ENCODE measurements at places on chromosomes 11 and 22.

DNA sequence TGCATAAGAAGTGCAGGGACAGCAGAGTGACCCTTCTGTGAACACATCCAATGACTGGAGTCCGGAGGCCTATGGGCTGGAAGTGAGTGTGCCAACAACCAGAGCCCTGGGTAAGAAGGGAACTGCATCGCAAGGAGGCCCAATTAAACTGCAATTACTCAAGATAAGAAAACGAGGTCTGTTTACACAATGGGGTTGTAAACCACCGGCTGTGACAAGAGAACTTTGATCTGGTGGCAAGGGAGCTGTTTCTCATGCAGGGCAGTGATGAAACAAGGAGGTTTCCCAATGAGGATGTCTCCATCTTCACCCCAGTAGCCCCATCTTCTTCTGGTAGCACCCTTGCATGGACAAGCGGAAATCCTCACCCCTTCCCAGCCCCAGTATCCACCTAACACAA is 21.5 kb downstream of the ETS1 start:
- no peak for DNase-seq

DNA sequence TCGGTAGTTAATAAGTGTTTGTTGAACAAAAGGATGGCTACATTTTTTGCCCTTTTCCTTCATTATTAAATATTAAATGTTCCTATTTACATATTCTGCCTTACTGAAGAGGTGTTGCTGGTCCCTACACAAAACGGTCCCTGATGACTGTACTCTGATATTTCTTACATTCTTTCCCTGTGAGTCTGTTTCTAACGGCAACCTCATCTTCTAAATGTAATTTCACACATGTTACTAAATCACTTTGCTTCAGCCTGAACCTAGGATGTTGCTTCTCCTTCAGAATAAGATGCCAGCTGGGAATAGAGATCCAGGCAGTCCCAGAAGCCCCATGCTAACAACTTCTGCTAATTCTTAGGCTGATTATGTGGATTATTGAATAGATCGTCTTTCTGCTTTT is 50.3 kb downstream of the SPON1 start:
- no peak for DNase-seq

DNA sequence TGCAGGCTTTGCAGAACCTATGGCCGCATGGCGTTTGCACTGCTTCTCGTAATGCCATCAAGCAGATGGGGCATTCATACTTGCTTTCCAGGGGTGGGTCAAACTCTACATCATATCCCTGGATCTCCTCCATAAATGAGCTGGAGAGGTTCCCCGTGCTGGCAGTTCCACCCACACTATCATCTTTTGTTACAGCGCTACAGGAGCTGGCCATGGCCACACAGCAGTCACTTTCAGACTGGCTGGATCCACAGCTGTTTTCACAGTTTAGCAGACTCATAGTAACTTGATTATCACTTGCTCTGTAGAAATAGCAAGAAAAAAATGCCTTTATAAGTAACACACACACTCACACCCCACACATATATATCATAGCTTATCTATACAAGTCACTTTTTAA is 8.8 kb downstream of the TRAF6 start:
- DNase-seq = no peak

GRCh38 chr11:83918476-83918875 is 632.3 kb upstream of the CCDC90B start:
- DNase-seq = no peak

DNA sequence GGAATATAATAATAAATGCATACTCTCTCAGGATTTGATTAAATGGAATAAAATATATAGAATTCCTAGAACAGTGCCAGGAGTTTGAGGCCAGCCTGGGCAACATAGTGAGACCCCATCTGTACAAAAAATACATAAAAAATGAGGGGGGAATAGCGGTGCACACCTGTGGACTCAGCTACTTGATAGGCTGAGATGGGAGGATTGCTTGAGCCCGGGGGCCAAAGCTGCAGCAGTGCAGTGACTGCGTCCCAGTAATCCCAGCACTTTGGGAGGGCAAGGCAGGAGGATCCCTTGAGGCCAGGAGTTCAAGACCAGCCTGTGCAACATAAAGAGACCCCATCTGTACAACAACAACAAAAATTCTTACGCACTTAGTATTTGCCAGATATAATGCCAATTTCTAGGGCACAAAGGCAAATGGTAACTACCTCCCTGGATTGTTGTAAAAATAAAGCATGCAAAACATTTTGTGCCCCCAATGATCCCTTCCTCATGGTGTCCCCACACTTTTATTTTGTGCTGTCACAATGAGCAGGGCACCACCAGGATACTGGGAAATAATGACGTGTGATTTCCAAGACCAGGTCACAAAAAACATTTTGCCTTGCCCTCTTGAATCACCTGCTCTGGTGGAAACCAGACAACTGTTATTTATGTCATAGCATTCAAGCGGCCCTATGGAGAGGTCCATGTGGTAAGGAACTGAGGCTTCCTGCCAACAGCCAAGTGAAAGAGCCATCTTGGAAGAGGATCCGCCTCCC is 18.3 kb upstream of the ZNF280A start:
- no peak for DNase-seq

GRCh38 chr11:107545101-107545514 is 20.4 kb downstream of the ALKBH8 start:
- DNase-seq = no peak

- no peak for DNase-seq
Measured at GRCh38 chr11:78194490-78194889, 5.8 kb downstream of the USP35 start.

DNA sequence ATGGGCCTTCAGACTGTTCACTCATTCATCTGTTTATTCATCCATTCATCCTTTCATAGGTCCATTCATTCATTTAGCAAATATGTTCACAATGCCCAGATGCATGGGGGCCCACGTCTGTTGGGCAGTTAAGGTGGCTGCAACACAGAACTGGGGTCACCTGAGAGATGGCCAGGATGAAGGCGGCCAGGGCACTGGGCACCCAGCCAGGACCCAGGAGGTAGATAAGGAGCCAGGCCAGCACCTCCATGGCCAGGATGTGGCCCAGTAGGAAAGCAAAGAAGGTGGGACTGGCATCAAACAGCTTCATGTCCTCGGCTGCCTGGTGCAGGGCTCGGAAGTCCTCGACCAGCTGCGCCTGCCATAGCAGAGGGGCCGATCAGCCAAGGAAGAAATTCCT is 12.2 kb downstream of the FADS3 start:
- DNase-seq = no peak

GRCh38 chr11:3378426-3379423 is at the start of gene ZNF195:
ZNF195 (minus strand) TSS chr11:3379146; CDS start chr11:3379040, 106 bp downstream.
- DNase-seq = peak; percentile 94

GRCh38 chr11:87754685-87755084 is 420.6 kb downstream of the RAB38 start:
- no peak for DNase-seq

GRCh38 chr11:12109591-12110196 is 696 bp upstream of the MICAL2 start:
- no peak for DNase-seq

- DNase-seq = no peak
Measured at GRCh38 chr11:30697032-30697431, 110.9 kb upstream of the MPPED2 start.

DNA sequence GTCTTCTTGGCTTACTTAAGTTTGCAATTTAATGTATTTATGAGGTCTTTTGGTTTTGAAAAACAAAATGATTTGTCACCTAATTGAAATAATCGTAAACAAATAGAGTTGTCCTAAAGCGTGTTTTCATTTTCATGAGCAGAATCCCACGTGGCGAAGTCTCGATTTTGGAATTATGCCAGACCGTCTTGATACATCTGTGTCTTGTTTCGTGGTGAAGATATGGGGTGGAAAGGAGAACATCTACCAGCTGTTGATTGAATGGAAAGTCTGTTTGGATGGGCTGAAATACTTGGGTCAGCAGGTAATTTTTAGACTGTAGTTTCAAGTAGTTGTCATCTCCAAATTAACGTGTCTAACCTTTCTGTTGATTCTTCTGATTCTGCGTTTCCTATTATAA is 64.7 kb downstream of the UVRAG start:
- no peak for DNase-seq

DNA sequence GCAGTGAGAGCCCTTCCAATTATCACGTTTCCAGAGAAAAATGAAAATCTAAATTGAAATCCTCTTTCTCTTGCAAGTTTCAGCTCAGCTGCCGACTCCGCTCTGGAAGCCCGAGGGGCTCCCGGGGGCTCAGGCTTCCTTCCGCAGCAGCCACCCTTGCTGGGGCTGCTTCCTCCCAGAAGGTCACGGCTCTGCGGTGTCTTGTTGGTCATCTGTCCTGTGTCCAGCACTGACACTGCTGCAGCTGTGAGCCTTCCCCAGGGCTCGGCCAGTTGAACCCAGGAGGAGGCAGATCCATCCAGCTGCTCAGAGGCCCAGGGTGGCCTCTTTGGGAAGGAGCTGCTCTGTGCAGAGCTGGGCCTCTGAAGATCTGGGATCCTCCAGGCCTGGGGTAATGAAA is 1337.2 kb downstream of the TBC1D22A start:
- DNase-seq = no peak

GRCh38 chr22:47724030-47724429 is 961.6 kb downstream of the TBC1D22A start:
- no peak for DNase-seq

DNA sequence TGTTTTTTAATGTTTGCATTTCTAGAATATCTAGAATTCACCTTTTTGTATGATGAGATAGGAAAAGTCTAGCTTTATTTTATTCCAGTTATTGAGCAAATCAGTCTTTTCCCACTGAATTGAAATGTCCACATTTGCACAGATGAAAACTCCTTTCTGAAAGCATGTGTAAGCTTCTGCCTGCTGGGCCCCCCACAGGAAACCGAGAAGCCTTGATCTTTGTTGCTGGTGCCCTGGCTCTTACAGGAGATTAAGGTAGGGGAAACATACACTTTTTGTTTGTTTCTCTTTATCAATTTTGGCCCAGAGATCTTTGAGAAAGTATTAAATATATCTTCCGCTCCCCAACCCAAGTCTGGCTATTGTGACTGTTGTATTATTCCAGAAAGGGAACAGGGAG is 87.2 kb upstream of the GNAZ start:
- DNase-seq = no peak
